Stimulated activated CD8-positive, alpha-beta memory T cell treated with anti-CD3 and anti-CD28 coated beads, Interleukin-2, amount 100 ng/mL, for 48 hours (primary cell): ENCODE measurements at places on chromosomes 12 and 14.

DNA sequence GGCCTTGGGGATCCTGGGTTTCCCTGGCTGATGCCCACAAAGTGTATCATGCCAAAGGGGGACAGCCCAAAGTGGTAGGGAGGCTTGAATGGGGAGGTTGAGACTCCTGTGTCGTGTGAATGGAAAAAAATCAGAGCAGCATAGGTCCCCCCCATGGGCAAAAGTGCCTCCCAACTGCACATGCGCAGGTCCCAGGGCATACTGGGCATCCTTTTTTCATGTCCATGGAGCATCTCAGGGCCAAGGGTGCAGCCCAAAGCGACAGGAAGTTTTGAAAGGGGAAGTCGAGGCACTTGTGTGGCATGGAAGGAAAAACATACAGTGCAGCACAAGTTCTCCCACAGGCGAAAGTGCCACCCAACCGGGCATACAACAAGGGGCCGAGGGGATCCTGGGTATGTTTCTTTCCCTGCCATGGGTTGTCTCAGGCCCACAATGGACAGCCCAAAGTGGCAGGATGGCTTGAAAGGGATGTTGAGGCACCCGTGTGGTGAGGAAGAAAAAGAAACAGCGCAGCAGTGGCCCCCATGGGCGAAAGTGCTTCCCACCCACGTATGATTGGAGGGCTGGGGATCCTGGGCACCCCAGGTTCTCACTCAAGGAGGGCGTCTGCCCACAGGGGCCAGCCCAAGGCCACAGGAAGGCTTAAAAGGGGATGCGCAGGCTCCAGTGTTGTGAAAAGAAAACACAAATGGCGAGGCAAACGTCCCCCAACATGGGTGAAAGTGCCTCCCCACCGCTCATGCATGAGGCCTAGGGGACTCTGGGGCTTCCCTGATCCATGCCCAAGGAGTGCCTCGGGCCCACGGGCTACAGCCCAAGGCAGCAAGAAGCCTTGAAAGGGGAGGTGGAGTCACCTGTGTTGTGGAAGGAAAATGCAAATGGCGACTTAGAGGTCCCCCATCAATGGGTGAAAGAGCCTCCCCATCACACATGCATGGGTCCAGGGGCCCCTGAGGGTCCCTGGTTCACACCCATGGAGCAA lies 573.7 kb downstream of the ALG10 start:
- no peak for DNase-seq

DNA sequence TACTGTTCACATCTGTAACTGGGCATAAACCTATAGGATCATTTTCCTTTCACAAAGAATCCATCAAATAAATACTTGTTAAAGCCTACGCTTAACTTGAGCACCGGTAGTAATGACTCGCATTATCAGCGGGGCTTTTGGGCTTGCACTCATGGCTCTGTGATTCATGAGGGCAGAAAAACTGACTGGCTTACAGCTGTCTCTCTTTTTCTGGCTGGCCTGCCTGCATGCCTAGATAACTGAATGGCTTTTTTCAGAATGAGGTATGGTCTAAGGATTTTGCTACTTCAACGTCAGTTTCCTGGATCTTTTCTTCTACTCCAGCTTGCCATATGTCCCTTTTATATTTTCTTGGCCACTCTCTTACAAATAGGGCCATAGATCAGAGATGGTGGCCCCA lies 531.1 kb downstream of the NRXN3 start:
- no peak for DNase-seq

- DNase-seq, result no peak
Measured at GRCh38 chr12:99558109-99558508, 89.4 kb upstream of the GARIN6 start.

- no peak for DNase-seq
Measured at GRCh38 chr12:94706250-94706661, 55.9 kb upstream of the TMCC3 start.
